ENCODE measurements at places on chromosomes 16 and 17. TPM values are rescaled to one million over a fixed set of nuclear protein-coding genes. Genes with fewer than 3 reads are reported as not detected.

The PYY gene
- polyA plus RNA-seq, result not detected

The KRTAP4-6 gene
- polyA plus RNA-seq, result not detected

The CCDC40 gene
- polyA plus RNA-seq, result not detected

The KCNAB3 gene
- 0.80 TPM for polyA plus RNA-seq

The HBA1 gene
- polyA plus RNA-seq, result 1.7 TPM

The ZG16B gene
- polyA plus RNA-seq, result not detected

The NEK8 gene
- polyA plus RNA-seq, result 4.0 TPM

The SLC47A1 gene
- not detected for polyA plus RNA-seq

The PRAC1 gene
- not detected for polyA plus RNA-seq

The ZDHHC1 gene
- polyA plus RNA-seq, result 0.28 TPM

The MYH1 gene
- polyA plus RNA-seq, result not detected

The TPSAB1 gene
- polyA plus RNA-seq, result not detected

The TMC8 gene
- 141 TPM for polyA plus RNA-seq

The NKD1 gene
- polyA plus RNA-seq, result 0.44 TPM

The SSTR5 gene
- polyA plus RNA-seq, result not detected

The KRT222 gene
- polyA plus RNA-seq, result not detected

The TPPP3 gene
- not detected for polyA plus RNA-seq

The ADAD2 gene
- 0.12 TPM for polyA plus RNA-seq

The CES5A gene
- not detected for polyA plus RNA-seq

The TBC1D3G gene
- not detected for polyA plus RNA-seq

The FBXO39 gene
- 0.15 TPM for polyA plus RNA-seq

The ZC3H7A gene
- 29.7 TPM for polyA plus RNA-seq

The TEKT5 gene
- not detected for polyA plus RNA-seq

The USH1G gene
- polyA plus RNA-seq, result not detected

The CFAP52 gene
- not detected for polyA plus RNA-seq

The KIF2B gene
- not detected for polyA plus RNA-seq

All from naive thymus-derived CD8-positive, alpha-beta T cell (primary cell).